Right atrium auricular region (tissue), 2 donors: ENCODE measurements at places on chromosomes 3 and 15. TPM values are rescaled to one million over a fixed set of nuclear protein-coding genes. Genes with fewer than 3 reads are reported as not detected.

DNA sequence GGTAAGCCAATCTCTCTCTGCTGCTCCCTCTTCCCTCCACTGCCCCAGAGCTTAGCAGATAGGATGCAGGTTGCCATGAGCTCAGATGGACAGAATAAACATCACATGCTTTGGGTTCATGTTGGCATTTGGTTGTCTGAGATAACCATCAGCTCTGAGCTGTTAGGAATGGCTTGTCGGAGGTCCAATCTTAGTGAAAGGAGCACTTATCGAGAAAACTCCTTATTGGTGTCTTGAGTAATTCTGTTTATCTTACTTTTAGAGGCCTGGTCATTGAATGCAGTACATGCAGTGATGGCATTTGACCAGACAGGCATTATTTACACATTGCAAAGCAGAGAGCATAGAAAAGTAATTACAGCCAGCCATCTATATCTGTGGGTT is 99.7 kb downstream of the CEMIP start:
- no peak overlapping the region for H3K4me3 ChIP-seq
- DNase-seq, result no peak
- H3K27me3 ChIP-seq, result no peaks in the 10 kb centered on the region
- H3K27ac ChIP-seq, result no peak overlapping the region

GRCh38 chr15:38503496-38503895 is 49.6 kb downstream of the FAM98B start:
- no peaks in the 10 kb centered on the region for H3K4me1 ChIP-seq
- no peaks in the 10 kb centered on the region for H3K36me3 ChIP-seq
- DNase-seq, result no peak
- H3K27me3 ChIP-seq, result no peaks in the 10 kb centered on the region

DNA sequence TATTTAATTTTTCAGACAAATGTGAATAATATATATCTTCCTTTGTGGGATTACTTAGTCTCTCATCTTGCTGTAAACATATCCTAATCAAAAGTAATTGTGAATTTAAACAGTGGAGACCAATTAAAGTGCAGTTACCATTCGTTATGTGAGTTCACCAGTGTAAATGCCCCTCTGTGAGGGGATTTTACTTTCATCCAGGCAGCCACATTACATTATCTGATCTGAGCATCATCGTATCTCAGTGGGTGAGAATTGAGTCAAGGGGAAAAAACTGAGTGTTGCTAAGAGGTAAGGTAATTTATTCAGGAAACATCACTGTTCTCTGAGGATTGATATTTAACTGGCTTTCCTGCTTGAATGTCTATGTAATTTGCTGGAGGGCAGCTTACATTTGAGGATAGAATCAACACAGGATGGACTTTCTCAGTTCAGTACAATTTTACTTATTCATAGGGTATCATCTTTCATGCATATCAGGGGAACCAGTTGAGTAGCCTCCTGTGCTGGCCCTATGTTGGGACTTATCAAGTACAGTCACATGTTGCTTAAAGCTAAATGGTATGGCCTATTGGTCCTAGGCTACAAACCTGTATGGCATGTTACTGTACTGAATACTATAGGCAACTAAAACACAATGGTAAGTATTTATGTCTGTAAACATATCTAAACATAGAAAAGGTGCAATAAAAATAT is 219.7 kb downstream of the CD47 start:
- no peaks in the 10 kb centered on the region for H3K4me1 ChIP-seq
- H3K27me3 ChIP-seq, result no peaks in the 10 kb centered on the region
- no peaks in the 10 kb centered on the region for H3K36me3 ChIP-seq
- H3K4me3 ChIP-seq, result no peak overlapping the region

DNA sequence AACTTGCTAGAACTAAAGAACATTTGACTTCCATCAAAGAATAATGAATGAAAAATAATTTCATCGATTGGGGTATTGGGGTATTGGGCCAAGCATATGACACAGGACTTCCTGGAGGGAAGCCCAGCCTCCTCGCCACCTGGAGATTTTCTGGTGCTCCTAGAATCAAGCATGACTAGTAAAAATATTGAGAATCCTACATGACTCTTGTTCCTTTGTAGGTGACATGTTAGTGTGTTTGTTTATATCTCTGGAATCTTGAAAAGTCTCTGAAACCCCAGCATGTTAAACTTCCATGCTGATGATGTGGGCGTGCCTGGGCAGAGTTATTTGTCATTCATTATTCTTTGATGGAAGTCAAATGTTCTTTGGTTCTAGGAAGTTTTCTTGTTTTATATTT is 90.1 kb upstream of the EPHB3 start:
- H3K4me1 ChIP-seq, result peaks cover 8% of the 10 kb centered on the region
- no peak overlapping the region for H3K27ac ChIP-seq
- peak; percentile 11 for DNase-seq
- no peak overlapping the region for H3K4me3 ChIP-seq

The CAMK2N2 gene
- total RNA-seq, result not detected

GRCh38 chr15:31024979-31025378 is 33.6 kb upstream of the MTMR10 start:
- DNase-seq, result no peak
- no peak overlapping the region for H3K27ac ChIP-seq
- no peaks in the 10 kb centered on the region for H3K27me3 ChIP-seq
- H3K4me3 ChIP-seq, result no peak overlapping the region
- peaks cover 3% of the 10 kb centered on the region for H3K4me1 ChIP-seq

The PAK2 gene
- 48.7 TPM for total RNA-seq

- H3K27ac ChIP-seq, result no peak overlapping the region
- no peaks in the 10 kb centered on the region for H3K4me1 ChIP-seq
- H3K4me3 ChIP-seq, result no peak overlapping the region
- no peaks in the 10 kb centered on the region for H3K36me3 ChIP-seq
- no peaks in the 10 kb centered on the region for H3K27me3 ChIP-seq
Observed at GRCh38 chr3:71903936-71904335, 119.0 kb upstream of the PROK2 start.

The GUCA1C gene
- total RNA-seq, result not detected

DNA sequence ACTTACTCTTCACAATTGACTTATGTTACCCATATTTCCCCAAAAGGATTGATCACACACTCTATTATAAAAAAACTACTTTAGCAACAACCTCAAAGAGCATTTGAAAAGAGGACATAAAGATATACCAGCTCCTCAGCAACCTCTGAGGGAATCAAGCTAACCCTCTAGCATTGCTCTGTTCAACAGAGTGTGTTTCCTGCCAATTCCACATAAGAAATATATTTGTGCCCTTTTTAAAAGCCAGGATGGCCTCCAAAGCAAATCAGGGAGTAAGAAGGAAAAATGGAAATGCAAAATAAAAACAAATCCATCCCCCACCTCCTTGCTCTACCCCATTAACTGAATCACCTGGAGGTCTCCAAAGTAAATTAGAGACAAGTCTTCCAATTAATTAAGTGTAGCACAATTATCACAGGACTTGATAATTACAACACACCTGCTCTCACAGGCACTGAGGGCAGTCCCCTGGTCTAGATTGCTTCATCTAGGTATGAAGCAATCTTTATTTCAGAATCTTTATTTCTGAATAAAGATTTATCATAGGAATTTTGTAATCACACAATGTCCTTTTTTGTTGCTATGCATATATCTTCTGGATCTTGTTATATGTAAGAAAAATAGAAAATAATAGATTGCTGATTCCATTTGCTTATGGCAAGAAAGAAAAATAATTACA is 34.8 kb downstream of the GPR176 start:
- DNase-seq, result no peak
- H3K4me3 ChIP-seq, result no peak overlapping the region
- H3K27ac ChIP-seq, result no peak overlapping the region
- H3K36me3 ChIP-seq, result no peaks in the 10 kb centered on the region
- H3K4me1 ChIP-seq, result no peaks in the 10 kb centered on the region
- H3K27me3 ChIP-seq, result no peaks in the 10 kb centered on the region

DNA sequence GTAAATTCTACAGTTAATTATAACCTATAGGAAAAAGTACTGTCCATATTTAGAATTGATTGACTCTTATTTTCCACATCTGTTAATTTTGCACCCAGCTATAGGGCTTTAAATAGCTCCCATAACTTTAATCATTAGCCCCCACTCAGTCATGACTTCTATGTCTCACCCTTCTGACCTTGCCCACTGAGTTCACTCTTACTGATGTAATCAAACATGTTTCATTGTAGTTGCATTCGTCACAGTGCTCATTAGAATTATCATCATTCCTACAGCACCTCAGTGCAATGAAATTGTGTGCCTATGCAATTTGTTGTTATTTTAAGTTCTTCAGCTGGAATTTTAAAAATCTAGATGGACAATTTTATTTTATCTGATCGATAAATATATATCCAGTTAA is 151.4 kb downstream of the TIGIT start:
- no peak overlapping the region for H3K27ac ChIP-seq
- no peaks in the 10 kb centered on the region for H3K4me1 ChIP-seq
- no peaks in the 10 kb centered on the region for H3K27me3 ChIP-seq
- DNase-seq, result no peak
- no peak overlapping the region for H3K4me3 ChIP-seq

DNA sequence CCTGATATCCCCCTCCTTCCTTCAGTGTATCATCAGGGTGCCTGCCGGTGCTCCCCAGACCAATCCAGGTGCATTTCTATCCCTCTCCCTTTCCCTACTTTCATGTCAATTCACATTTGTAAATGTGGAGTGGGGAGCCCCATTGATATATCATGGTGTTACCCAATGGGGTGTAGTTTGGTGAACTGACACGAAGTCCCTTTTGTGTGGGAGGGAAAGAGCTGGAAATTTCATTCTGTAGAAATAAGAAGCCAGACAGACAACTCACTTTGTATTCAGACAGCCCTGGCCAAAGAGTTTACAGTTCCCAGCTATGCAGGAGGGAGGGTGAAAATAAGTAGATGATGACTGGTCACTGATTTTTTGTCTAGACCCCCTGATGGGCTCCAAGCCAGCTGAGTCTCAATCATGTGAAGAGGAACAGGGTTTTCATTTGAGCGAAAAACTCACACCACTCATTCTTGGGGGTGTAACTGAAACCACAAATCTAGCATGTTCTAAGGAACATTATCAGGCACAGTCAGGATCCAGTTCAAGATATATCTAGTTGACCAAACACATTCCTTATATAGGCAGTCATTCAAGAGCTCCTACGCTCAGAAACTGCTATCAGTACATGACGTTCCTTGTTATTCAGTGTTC is 58.9 kb downstream of the LMCD1 start:
- H3K4me3 ChIP-seq, result no peak overlapping the region
- DNase-seq, result peak; percentile 80
- peak overlapping the region; percentile 67 for H3K27ac ChIP-seq

The CEMIP gene
- 0.22 TPM for total RNA-seq

DNA sequence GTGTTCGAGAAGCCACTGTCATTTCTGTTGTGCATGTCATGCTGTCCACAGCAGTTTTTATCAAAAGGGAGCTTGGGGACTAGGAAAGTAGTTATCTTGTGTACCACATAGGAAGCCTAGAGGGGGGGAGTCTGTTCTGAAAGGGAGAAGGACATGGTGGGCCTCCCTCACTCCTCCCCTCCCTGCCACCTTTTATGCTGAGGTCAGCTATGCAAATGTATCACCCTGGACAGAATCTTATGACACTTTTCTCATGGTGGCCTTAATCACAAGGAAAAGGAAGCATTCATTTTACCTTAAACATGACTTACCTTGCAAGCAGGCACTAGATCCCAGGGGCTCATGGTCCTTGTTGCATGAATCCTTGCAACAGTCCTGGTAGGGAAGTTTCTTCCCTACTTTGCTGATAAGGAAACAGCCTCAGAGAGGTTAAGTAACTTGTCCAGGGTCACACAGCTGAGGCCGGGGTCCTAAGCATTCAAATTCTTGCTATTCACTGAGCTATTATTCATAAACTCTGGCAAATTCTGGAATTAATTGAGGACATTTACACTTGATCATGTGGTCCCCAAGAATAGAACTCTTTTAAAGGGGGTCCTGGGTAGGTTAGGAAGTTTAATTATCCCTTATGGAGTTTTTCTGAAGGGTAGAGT is 81.1 kb upstream of the SLC6A1 start:
- DNase-seq, result no peak
- H3K36me3 ChIP-seq, result no peaks in the 10 kb centered on the region
- no peak overlapping the region for H3K4me3 ChIP-seq
- no peaks in the 10 kb centered on the region for H3K4me1 ChIP-seq
- no peak overlapping the region for H3K27ac ChIP-seq
- no peaks in the 10 kb centered on the region for H3K27me3 ChIP-seq

DNA sequence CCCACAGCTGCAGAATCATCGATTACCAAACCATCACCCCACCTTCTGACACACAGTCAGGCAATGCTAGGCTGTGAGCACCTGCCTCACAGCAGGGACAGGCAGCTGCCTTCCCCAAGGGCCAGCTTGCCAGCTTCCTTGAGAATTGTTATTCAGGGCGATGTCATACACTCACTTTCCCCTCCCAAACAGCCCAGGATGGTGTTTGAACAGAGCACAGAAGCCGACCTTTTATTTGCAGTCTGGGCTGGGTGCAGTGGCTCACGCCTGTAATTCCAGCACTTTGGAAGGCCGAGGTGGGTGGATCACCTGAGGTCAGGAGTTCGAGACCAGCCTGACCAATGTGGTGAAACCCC is 84.5 kb upstream of the HERC1 start:
- H3K36me3 ChIP-seq, result peaks cover 10% of the 10 kb centered on the region
- peak overlapping the region; percentile 12 for H3K27ac ChIP-seq
- H3K4me1 ChIP-seq, result peaks cover 42% of the 10 kb centered on the region
- no peaks in the 10 kb centered on the region for H3K27me3 ChIP-seq
- no peak overlapping the region for H3K4me3 ChIP-seq
- no peak for DNase-seq

DNA sequence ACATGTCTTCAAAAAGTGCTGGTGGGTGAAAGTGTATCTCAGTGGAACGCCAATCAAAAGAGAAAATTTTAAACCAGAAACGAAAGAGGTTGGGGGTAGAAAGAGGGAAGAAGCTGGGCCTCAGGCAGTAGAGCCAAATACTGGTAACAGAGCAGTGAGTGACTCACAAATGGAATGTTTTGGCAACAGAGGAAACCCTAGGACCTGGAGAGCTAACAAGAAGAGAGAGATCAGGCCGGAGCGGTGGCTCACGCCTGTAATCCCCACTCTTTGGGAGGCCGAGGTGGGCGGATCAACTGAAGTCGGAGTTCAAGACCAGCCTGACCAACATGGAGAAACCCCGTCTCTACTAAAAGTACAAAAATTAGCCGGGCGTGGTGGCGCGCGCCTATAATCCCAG is 450.8 kb upstream of the NAALADL2 start:
- no peaks in the 10 kb centered on the region for H3K36me3 ChIP-seq
- no peak for DNase-seq
- no peaks in the 10 kb centered on the region for H3K4me1 ChIP-seq
- no peak overlapping the region for H3K27ac ChIP-seq
- no peak overlapping the region for H3K4me3 ChIP-seq
- H3K27me3 ChIP-seq, result no peaks in the 10 kb centered on the region

The RPP14 gene
- total RNA-seq, result 10.9 TPM

The CCR9 gene
- total RNA-seq, result not detected

- H3K27me3 ChIP-seq, result no peaks in the 10 kb centered on the region
- no peak overlapping the region for H3K4me3 ChIP-seq
- H3K27ac ChIP-seq, result no peak overlapping the region
Observed at GRCh38 chr3:29271475-29271874, 9.4 kb upstream of the RBMS3 start.

The TGM5 gene
- not detected for total RNA-seq

GRCh38 chr3:33260104-33260503 is 17.1 kb upstream of the FBXL2 start:
- no peaks in the 10 kb centered on the region for H3K36me3 ChIP-seq
- no peak overlapping the region for H3K27ac ChIP-seq
- no peaks in the 10 kb centered on the region for H3K27me3 ChIP-seq
- no peaks in the 10 kb centered on the region for H3K4me1 ChIP-seq

The TM6SF1 gene
- total RNA-seq, result 30.2 TPM

The NPTN gene
- total RNA-seq, result 225 TPM

The TMCO5A gene
- not detected for total RNA-seq
